C1 segment of cervical spinal cord (tissue), 14 donors: ENCODE measurements at places on chromosomes 6 and 20.
A peak's percentile ranks its signal among the peaks of the same experiment; 100 is the strongest.

GRCh38 chr6:79742030-79742429 lies 110.9 kb downstream of the SH3BGRL2 start:
- DNase-seq = no peak

- DNase-seq = no peak
Observed at GRCh38 chr6:111439171-111439570, 43.8 kb downstream of the REV3L start.

- DNase-seq = no peak
Observed at GRCh38 chr20:53880108-53880641, 190.2 kb downstream of the BCAS1 start.

DNA sequence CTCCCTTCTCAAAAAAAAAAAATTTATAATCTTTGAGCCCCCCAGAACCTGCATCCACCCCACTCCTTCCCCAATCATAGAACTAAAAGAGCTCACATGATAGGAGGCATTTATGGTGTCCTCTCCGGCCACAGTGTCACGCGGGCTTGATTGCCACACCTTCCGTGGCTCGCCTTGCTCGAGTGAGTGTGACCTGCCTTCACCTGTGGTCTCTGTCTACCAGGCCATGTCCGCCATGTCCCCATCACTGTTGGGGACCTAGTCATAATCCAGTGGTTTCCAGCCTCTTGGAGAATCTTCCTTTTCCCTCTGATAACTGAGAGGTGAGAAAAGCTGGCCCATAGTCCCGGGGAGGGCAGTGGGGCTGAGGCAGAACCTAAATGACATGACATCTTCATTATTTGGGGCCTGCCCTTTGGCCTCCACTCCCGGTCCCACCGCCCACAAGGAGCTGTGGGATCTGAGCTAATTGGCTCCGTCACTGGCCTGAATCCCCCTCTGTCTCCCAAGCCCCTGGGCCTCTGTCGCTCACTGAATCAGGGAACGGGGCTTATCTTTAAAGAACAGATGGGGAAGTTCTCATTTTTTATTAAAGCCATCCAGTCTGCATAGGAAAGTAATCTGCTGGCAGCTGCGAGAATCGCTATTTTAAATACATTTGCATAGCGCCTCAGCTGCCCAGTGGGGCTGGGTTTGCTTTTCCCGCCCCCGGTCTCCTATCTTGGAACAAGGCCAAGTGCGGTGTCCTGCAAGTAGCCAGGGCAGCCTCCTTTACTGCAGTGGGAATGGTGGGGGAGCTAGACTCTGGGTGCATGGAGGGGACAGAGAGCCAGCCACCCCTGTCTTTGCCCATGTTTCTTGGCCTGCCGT lies 197.6 kb upstream of the PMEPA1 start:
- DNase-seq = no peak

DNA sequence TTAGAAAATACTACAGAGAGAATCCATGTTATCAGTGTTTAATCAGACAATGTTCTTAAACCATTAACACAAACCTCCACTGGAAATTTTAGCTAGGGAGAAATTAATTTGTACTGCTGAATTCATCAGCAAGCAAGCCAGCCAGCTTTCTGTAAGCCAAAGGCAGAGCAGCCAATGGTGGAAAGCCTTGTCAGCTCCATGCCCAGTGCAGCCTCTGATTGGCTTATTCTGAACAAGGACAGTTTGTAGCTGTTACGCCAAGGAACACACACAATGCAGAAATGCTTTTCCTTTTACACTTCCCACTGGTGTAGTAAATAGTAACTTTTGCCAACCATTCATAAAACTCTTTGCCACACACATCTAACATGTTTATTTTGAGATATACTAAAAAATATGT lies 265.0 kb downstream of the TENT5A start:
- peak; percentile 64 for DNase-seq

DNA sequence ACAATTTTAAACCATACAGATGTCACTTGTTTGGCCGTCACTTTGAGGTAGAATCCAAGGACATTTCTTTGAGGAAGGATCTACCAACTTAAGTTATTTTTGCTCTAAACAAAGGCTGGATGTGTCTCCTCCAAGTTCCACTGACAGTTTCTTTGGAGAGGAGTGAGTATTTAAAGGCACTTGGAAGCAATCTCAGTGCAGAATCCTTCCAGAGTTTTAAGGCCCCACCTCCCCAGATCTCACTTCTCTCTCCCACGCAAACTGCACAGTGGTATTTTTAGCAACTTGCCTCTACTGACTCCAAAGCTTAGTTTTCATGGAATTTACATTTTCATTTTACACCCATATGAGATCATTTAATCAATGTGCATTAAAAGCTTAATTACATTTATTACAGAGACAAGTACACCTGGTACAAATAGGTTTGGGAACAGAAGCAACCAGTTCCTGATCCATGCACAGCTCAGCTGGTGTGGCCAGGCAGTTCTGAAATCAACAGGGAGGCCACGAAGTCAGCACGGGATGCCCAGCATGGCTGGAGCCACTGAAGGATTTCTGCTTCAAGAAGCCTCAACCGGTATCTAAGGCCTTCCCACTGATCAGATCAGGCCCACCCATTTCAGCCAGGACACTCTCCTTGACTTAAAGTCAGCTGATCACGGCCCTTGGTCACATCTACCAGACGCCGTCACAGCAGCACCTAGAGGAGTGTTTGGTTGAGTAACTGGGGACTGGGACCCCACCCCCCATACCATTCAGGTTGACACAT lies 109.8 kb downstream of the SYCP2 start:
- DNase-seq = no peak

GRCh38 chr6:16108921-16109658 lies 19.8 kb upstream of the MYLIP start:
- no peak for DNase-seq

GRCh38 chr6:150184850-150185731 lies 42.2 kb downstream of the PPP1R14C start:
- DNase-seq = no peak

- no peak for DNase-seq
Observed at GRCh38 chr6:45607798-45608197, 230.1 kb upstream of the SUPT3H start.

DNA sequence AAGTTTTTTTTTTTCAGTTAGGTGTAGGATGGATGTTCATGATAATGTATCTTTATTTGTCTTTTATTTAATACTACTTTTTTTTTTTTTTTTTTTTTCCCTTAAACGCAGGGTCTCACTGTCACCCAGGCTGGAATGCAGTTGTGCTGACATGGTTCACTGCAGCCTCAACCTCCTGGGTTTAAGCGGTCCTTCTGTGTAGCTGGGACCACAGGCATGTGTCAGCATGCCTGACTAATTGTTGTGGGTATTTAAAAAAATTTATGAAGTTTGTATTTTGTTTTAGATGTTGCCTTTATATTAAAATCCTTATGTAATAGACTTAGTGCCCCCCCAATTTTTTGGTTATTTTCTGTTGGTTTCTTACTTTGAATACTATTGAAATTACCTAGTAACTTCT lies 42.6 kb downstream of the NCOA3 start:
- no peak for DNase-seq

DNA sequence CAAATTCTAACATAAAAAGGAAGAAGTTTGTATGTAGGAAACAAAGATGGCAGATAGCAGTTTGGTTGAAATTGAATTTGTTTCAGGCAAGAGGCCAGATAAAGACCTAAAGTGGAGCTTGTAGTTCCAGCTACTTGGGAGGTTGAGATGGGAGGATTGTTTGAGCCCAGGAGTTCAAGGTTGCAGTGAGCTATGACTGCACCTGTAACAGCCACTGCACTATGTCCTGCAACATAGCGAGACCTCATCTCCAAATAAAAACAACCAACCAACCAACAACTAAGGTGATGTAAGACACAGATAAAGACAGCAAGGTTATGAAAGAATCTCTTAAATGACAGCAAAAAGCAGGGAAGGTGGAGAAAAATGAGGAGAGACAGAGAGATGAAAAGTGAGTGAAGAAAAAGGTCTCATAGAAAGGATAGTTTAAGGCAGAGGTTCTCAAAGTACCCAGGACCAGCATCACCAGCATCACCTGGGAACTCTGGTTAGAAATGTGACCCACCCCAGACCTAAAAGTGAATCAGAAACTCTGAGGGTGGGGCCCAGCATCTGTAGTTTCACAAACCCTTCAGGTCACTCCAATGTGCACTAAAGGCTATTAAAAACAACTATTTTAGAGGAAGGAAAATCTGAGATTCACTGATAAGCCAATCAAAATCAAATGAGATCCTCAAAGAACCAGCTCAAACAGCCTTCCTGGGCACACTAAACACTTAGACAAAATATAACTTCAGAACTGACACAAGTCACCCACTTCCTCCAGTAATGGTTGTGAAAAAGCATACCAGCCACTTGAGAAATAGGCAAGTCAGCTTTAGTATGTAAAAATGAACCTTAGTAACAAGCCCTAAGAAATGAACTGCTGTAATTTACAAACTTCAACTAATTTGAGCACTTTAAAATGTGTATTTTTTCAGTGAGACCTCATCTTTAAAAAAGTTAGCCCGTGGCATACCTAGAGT lies 57.6 kb downstream of the FAM184A start:
- no peak for DNase-seq

DNA sequence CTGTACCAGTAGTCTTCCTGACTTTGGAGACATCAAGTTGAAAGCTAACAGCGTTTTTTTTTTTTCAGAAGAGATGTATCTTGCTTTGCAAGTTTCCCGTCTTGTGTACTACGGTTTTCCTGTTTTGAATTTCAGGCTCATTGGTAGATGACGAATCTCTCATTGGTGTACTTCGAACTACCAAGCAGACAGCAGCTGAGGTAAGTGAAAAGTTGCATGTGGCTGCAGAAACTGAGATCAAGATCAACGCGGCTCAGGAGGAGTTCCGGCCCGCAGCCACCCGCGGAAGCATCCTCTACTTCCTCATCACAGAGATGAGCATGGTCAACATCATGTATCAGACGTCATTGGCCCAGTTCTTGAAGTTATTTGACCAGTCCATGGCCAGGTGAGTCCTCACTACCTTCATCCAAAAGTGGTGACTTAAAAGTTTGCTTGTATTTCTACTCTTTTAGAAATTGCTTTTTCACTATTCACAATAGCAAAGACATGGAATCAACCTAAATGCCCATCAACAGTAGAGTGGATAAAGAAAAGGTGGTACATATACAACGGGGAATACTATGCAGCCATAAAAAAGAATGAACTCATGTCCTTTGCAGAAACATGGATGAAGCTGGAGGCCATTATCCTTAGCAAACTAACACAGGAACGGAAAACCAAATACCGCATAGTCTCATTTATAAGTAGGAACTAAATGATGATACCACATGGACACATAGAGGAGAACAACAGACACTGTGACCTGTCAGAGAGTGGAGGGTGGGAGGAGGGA lies 110.6 kb upstream of the GLP1R start:
- DNase-seq = no peak

DNA sequence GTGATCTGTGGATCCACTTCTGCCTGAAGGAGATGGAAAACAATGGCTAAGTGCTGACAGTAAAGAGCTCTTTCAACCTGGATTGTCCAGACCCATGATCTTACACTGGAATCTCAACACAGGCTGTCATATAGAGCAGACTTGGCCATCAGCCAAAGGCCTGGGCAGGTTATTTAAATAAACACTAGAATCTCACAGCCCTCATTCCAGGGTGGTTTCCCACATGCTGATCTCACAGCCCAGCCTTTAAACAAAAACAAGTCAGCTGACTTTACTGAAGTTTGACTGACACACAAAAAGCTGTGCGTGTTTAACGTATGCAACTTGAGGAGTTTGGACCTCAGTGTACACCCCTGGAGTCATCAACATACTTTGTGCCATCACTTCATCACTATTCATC lies 28.4 kb downstream of the SYNDIG1 start:
- no peak for DNase-seq

- DNase-seq = no peak
Observed at GRCh38 chr6:6152060-6152459, 145.3 kb upstream of the NRN1 start.

- DNase-seq = no peak
Observed at GRCh38 chr6:45305546-45305945, 22.6 kb upstream of the RUNX2 start.

- DNase-seq = no peak
Observed at GRCh38 chr6:93568169-93568568, 148.8 kb upstream of the EPHA7 start.

DNA sequence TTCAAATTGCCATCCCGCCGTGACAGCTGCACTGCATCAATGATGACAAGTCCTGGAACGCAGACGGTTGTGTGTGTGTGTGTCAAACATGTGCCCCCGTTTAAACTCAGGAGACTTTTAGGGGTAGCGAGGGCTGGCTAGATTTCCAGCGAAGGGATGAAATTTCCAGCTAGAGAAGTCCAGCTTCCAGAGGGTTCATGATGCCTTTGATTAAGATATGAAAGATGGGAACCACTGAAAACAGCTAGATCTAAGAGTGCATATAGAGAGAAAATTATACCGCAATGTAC lies 644 bp downstream of the KIZ start:
- DNase-seq = no peak

DNA sequence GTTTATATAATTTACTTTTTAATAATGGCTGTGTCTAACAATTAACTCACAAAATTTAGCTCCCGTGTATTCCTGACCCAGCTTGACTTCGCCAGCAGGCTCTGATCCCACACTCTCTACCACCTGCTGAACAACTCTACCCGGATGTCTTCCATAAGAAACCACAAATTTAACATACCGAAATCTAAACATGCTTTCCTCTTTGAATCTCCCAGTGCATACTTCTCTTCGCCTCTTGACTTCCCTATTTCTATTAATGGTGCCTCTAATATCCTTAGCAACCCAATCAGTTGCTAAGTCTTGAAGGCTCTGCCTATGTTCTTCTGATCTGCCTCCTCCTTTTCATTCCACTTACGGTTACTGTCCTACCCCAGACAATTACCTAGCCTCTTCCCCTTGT lies 4.6 kb upstream of the MYB start:
- DNase-seq = no peak

GRCh38 chr6:127522714-127523113 lies 3.6 kb upstream of the MTCL3 start:
- no peak for DNase-seq

GRCh38 chr6:25169553-25169952 lies 109.6 kb upstream of the CARMIL1 start:
- DNase-seq = no peak

- DNase-seq = no peak
Observed at GRCh38 chr6:87494761-87495422, 22.1 kb downstream of the SLC35A1 start.

- DNase-seq = no peak
Observed at GRCh38 chr20:44123251-44123650, 63.7 kb downstream of the JPH2 start.
